Fibroblast of gingiva (primary cell): ENCODE measurements at places on chromosomes 12 and 14.

DNA sequence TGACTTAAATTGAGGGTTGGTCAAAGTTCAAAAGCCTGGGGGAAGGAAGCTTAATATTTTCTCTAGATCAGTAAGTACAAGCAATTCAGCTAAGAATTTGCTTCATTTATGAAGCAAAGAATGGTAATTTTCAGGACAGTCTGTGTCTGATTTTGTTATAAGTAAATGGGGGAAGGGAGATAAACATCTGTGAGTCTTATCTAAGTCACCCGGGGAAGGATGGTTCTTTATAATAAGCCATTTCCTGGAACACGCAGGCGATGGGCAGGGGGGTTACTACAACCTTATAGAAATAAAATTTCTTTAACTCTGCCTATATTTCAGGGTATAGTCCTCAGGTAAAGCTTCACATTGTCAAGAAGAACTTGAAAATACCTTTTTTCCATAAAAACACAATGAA, 42.9 kb downstream of the HELB start:
- no peak for DNase-seq

GRCh38 chr12:65039301-65039700, 81.8 kb downstream of the WIF1 start:
- no peak for DNase-seq

- DNase-seq = no peak
Observed at GRCh38 chr14:93969082-93969828, 7.1 kb downstream of the ASB2 start.

- DNase-seq = no peak
Observed at GRCh38 chr14:32720927-32721326, 217.8 kb upstream of the NPAS3 start.

DNA sequence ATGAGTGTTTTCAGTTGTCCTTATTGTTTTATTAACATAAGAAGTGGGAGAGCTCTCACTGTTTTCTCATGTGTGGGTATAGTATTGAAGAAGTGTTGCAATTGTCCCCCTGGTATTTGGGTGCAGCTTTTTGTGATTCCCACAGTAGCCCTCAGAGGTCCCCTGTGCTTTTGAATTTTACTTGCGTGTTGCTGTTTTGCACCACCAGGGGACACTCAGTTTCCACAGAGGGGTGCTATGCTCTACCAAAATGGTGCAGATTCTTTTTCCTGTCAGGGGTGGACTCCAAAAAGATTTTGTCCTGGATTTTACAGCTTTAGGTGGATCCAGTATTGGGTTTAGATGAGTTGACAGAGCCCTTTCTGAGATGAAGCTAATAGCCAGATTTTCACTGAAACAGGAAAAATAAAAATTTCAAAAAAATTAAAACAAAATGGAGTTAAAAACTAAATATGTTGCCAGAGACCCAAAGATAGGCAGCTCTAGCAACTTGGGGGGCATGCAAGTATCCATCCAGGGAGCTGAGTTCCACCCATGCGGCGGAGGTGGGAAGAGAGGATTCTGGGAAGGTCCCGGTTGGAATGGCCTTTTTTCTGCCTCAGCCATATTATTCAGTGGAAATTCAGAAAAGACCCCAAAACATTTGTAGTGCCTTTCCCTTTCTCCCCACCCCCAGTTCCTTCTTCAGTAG, 50.2 kb downstream of the TTLL5 start:
- DNase-seq = peak; percentile 55

GRCh38 chr14:91350483-91350812, 67.2 kb downstream of the CCDC88C start:
- no peak for DNase-seq

DNA sequence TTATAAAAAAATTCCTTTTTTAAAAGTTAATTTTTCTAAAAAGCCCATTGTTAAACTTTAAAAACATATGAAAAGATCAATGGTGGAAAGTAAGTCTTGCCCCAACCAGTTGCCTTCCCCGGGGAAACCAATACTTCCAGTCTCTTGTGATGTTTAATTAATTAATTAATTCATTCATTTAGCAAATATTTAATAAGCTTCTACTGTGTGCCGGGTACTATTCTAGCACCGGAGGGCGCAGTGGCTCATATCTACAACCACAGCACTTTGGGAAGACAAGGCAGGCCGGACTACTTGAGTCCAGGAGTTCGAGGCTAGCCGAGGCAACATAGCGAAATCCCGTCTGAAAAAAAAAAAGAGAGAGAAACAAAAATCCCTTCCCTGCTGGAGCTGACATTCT, 87.4 kb downstream of the HECTD4 start:
- no peak for DNase-seq
